ENCODE measurements at places on chromosomes 16 and 17.

- no peak for DNase-seq
These were observed 13.2 kb downstream of the JPT2 start for GRCh38 chr16:1691276-1691675.

GRCh38 chr17:149897-150584, 12.7 kb downstream of the SCGB1C2 start:
- no peak for DNase-seq

- no peak for DNase-seq
These were observed 19.4 kb downstream of the NARF start for GRCh38 chr17:82477934-82478333.

DNA sequence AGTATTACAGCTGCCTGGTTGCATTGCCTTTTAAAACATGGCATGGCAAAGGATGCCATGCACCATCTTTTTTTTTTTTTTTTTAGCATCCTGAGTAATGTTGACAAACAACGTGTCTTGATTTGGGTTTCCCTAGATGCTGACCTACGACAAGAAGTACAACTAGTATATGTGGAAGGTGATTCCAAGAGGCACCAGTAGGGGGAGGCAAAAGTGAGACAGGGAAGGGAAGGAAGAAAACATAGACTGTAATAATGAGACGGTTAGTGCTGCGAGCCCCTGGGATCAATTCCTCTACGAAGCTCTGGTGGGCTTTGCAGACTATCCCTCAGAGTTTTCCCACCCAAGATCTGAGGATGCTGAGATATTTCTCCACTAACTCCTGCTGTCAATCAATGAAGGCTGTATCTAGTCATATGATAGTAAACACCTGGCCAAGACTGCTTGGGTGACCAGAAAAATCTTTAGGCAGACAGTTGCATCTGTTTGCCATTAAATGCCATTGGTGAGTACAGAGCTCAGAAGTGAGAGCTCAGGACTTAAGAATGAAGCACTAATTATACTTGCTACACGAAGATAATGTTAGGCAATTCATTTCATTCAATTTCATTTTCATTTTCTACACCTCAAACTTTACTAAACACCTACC, 458.6 kb upstream of the GOT2 start:
- DNase-seq, result no peak

GRCh38 chr16:53732296-53732929, 28.5 kb downstream of the FTO start:
- no peak for DNase-seq

DNA sequence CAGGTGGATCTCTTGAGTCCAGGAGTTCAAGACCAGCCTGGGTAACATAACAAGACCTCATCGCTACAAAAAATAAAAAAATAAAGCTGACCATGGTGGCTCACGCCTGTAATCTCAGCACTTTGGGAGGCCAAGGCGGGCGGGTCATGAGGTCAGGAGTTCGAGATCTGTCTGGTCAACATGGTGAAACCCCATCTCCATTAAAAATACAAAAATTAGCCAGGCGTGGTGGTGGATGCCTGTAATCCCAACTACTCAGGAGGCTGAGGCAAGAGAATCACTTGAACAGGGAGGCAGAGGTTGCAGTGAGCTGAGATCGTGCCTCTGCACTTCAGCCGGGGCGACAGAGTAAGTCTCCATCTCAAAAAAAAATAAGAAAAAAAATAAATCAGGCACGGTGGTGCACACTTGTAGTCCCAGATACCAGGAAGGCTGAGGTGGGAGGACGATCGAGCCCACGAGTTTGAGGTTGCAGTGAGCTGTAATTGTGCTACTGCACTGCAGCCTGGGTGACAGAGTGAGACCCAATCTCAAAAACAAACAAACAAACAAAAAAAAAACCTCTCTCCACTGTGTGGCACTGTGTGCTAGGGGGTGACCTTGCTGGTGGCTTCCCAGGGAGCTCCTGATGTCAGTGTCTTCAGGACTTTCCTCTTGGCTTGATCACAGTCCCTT, 19.8 kb upstream of the MAPK3 start:
- DNase-seq, result no peak

GRCh38 chr17:2191785-2192184, 111.8 kb downstream of the SMG6 start:
- DNase-seq, result no peak

DNA sequence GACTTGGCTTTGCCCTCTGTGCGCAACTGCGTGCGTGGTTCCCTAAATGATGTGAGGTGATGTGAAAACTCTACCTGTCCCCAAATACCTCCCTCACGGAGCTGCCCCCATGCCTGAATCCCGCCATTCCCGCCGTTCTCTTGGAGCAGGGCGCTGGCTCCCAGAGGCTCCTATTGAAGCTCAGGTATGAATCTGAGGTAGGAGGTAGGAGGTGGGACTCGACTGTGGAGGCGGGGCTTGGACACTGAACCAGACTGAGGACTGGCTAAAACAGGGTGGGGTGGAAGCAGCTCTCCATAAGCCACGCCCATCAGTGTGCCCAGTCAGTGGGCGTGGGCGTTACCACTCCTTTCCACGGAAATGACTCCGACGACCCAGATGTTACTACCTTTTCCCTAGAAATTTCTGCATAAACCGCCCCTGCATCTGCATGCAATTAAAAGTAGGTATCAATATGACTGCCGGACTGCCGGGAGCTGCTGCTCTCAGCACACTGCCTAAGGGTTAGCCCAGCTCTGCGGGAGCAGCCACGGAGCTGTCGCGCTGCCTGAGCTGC, 41.0 kb downstream of the FOXL1 start:
- no peak for DNase-seq

- no peak for DNase-seq
These were observed 85.2 kb downstream of the GLG1 start for GRCh38 chr16:74521691-74522090.

GRCh38 chr16:89184933-89185794, 13.6 kb downstream of the CDH15 start:
- DNase-seq, result no peak

- no peak for DNase-seq
These were observed 229.2 kb upstream of the WSCD1 start for GRCh38 chr17:5840811-5841446.

DNA sequence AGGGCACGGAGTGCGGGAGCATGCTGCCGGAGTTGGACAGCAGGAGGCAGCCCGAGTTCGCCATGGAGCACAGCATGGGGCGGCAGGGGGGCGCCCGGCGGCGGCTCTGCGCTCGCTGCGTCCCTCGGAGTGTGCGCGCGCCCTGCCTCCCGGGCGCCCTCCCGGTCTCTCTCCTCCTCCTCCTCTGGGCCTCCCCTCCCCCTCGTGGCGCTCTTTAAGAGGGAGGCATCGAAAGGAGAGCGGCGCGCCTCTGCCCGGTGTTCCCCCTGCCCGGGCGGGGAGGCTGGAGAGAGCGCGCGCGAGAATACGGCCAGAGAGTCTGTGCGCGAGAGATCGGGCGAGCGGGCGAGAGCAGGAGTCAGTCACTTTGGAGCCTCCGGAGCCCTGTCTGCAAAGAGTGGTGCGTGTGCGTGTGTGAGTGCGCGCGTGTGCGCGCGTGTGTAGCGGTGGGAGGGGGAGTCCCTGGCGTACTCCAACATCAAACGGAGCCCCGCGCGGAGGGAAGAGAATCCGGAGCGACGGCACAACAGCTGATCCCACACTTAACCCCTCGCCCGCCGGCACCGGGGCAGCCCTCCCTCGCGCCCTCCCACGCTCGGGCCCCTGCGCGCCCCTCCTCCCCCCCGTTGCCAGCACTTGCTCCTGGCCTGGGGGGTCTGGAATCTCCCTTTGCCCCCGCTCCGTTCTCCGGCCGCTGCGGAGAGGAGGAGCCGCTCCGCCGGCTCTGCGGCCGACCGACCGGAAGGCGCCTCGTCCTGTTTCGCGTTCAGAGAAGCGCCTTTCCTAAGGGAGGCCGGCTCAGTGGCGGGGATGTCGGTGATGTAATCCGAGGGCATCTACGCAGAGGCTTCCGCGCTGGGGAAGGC, 108.9 kb downstream of the ENGASE start:
- no peak for DNase-seq
